ENCODE measurements at places on chromosomes 12 and 14. TPM values are rescaled to one million over a fixed set of nuclear protein-coding genes. Genes with fewer than 3 reads are reported as not detected.

PLXNC1 gene
- 0.89 TPM for total RNA-seq

TAMALIN gene
- total RNA-seq = 6.2 TPM

PROX2 gene
- total RNA-seq = not detected

CLEC4D gene
- not detected for total RNA-seq

CLEC4A gene
- not detected for total RNA-seq

Measured in bronchus fibroblast of lung (primary cell).